ENCODE measurements at places on chromosomes 11 and 22.

DNA sequence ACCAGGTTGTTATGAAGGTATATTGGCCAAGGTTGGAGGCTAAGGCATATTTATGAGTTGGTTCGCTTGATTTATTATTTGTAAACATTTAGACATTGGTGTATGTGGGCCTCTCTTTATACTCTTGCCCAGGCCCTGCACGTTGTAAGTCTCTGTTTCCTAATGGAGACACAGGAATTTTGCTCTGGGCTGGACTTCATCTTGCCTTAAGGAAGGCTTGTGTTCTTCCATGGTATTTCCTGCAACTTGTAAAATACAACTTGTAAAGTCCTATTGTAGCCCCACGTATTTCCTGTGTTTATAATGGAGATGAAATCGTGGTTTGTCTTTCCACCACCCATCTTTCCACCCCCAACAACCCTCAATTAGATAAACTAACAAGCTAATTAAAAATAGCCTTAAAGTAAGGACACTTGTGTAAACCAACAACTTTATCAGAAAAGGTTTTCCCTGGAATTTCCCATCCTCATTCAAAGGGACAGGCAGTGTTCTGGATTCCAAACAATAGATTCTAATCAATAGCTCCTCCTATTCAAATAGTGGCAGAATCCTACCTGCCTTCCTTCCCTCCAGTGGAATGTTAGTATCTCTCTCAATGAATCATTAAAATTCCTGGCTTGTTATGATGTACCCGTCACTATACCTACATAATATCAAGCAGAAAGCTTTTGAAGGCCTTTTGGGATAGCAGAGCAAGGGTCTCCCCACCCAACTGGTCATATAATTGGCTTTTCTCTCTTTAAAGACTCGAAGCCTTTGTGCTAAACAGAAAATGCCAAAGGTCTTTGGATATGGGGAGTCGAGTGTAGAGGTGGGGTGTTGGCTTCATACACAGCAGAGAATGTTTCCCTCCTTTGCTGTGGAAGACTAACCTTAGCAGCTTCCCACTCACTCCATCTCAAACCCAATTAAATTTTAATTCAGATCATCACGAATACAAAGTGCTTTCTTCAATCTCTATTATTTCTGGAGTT lies 77.1 kb downstream of the UBASH3B start:
- no peak for DNase-seq

GRCh38 chr11:526192-526591 lies 9.2 kb downstream of the HRAS start:
- no peak for DNase-seq

DNA sequence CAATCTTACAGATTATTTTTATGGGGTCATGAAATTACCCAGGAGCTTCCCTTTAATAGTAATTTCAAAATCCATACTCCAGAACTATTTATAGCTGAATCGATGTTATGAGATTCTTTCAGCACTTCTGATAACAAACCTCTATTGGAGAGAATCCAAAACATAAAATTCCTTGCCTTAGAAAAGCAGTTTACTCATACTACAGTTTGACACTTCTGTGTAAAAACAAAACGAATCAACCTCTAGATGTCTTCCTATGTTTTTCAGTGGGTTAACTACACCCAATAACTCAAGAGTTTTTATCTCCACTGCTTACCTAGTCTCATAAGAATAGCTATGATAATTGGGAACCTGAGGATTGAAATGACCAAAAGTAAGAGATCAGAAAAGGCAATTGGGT lies 35.6 kb downstream of the KIF18A start:
- no peak for DNase-seq

DNA sequence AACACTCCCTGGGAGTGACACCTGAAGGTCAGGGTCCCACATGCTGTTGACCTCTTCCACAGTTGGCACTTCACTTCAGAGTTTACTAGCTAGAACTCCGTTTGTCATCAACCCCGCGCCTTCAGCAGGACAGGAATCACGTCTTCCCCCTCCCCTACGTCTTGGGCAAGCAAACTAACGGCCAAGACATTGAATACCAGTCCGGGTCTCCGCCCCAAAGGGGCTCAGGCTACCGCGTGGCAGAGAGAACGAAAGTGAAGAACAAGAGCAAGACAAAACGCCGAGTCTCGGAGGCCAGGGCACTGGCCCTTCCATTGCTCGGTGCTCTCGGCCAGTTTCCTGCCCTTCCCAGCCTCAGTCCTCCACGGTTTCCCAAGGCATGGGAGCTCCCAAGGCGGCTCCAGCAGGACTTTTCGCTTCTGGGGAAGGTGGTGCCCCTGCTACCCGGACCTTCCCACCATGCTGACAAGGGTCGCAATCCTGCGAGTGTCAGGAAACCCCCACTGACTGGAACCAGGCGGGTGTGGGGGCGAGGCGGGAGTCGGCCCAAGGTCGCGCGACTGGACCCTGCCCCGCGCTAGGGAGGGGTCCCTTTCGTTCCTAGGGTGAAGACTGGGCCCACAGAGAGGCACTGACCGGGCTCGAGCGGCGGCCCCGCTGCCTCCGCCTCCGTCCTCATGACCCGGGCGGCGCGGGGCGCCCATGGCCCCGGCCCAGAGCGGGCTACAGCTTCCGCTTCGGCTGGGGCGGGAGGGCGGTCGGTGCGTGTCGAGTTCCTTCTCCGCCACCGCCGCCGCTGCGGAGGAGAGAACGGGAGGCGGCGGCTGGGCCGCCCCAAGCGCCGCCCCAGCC lies at the start of gene GUCD1:
GUCD1 (minus strand) TSS at position 826 of the 852 bp plus-strand sequence; CDS start at position 679, 147 bp downstream.
- DNase-seq = no peak

DNA sequence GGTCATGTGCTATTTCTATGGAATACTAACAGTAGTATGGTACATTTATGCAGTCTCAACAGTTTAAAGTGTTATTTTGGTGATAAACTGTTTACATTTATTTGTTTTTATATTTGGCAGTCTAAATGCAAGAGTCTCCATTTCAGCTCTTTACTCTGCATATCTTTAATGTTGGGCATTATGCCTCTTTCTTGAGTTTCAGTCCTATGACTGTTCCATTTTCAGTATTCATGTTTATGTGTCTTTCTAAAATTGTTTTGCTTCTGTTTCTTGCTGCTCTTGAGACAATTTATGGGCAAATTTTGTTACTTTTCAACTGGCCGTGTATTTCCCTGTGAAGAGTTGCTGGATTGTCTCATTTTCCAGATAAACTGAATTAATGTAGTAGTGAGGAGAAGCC lies 6.6 kb upstream of the RAB30 start:
- DNase-seq = no peak

GRCh38 chr11:129364143-129364654 lies 11.4 kb upstream of the BARX2 start:
- peak; percentile 49 for DNase-seq

DNA sequence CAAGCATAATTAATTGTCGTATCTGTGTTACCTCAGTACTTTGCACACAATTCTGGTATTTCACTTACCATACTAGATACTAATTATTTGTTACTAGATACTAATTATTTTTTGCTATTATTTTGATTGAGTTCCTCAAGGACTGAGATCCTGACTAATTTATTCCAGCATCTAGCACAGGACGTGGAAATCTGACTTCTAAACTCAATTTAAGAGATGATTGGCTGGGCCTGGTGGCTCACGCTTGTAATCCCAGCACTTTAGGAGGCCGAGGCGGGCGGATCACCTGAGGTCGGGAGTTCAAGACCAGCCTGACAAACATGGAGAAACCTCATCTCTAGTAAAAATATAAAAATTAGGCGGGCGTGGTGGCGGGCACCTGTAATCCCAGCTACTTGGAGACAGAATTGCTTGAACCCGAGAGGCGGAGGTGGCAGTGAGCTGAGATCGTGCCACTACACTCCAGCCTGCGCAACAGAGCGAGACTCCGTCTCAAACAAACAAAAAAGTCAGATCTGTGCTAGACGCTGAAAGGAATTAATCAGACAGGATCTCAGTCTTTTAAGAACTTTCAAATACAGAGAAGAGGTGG lies 527 bp upstream of the MRPL48 start:
- no peak for DNase-seq

DNA sequence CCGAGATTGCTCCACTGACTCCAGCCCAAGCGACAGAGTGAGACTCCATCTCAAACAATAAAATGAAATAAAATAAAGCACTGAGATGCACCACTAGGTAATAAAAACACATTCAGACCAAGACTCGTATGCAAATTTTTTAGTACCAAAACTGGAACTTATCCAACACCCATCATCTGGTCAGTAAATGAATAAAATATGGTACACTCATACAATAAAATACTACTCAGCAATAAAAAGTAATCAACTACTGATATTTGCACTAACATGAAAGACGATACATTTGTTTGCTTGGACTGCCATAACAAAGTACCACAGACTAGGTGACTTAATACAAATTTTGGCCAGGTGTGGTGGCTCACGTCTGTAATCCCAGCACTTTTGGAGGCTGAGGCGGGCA lies 17.8 kb upstream of the POLD3 start:
- no peak for DNase-seq

DNA sequence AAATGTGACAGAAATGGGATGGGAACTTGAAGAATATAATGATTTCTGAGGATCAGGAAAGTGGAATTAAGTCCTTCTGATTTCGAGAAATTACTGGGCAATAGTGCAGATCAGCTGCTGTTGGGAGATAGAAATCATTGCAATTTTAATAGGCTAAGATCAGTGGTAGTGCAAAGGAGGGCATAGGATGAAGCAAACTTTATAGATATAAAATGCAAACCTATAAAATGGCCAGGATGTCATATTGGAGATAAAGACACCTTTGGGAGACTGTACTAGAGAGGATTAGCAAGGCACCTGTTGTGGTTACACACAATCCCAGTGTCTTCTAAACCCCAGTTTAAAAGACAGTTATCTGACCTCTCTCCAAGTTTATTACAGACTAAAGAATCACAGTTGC lies 6.5 kb upstream of the MS4A7 start:
- DNase-seq = no peak

- DNase-seq = peak; percentile 28
These were observed 3.0 kb downstream of the YWHAH start for GRCh38 chr22:31947296-31947695.

DNA sequence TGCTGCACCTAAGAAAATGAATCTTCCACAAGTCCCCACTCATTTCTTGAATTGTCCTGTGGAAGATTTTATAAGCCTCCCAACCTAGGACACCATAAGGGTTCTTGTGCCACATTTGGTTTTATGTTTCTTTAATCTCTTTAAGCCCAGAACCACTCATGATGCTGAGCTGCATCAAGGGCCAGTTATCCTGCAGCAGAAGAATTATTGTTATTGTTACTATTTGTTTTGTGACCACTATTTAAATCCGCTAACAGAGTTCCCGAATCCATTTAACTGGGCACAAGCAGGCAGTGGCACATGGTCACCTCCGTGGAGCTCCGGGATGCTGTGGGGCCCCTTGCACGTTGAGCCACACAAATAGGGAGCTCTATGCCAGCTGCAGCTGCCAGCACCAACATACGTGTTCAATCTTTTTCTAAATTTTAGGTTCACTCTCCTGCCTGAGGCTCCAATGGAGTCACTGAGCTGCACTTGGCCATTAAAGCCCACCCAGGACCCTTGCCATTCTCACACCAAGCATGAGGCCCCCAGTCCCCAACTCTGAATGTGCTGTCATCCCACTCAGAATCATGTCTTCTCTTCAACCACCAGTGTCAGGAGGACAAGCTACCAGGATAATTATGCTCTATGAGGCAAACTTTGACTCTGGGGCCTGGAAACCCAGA lies 60.6 kb downstream of the DGCR2 start:
- no peak for DNase-seq

DNA sequence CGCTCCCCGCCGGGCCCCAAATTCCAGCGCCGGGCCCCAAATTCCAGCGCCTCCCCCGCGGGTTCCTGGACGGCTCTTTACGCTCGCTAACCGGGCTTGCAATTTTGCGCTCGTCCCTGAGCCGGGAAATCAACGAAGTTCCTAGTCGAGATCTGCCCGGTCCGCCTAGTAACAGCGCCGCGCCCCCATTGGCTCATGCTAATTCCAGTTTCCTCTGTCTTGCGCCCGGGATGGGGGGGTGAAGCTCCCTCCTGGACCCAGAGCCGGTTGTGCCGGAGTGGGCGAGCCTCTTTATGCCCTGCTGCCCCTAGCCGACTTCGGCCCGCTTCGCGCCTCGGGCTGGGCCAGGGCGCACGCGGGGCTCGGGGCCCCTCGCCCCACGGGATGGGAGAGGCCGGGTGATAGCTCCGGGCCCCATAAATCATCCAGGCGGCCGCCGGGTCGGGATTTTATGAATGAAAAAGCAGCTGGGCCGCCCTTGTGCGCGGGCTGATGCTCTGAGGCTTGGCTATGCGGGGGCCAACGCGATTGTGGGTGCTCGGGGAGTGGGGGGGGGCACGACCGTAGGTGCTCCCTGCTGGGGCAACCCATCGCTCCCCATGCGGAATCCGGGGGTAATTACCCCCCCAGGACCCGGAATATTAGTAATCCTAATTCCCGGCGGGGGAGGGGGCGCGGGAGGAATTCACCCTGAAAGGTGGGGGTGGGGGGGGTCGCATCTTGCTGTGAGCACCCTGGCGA lies 1.8 kb upstream of the CCND1 start:
- no peak for DNase-seq

Data from effector CD4-positive, alpha-beta T cell (primary cell).